MG63 (cell line): ENCODE measurements at places on chromosomes 6 and 20. TPM values are rescaled to one million over a fixed set of nuclear protein-coding genes. Genes with fewer than 3 reads are reported as not detected.
A peak's percentile ranks its signal among the peaks of the same experiment; 100 is the strongest.

Gene ADISSP
- 42.8 and 66.6 TPM in 2 replicates for total RNA-seq

Gene TMEM63B
- total RNA-seq: 18.4 and 35.3 TPM in 2 replicates

DNA sequence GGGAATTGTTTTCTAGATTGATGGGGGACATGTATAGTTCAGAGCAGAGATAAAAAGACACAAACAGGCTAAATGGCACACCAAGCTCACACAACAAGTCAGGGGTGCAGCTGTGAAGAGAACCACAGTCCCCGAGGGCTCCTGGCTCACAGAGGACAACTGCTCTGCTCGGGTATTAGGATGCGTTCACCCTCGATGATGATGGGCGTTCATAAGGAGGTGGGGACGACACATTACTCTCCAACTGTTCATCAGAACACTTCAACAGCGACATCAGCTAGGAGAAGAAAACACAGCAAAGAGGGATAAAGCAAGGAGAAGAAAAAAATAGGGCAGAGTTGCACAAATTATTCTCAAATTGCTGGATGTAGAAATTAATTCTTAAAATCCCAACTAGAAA, 174.8 kb upstream of the RREB1 start:
- DNase-seq: no peak

DNA sequence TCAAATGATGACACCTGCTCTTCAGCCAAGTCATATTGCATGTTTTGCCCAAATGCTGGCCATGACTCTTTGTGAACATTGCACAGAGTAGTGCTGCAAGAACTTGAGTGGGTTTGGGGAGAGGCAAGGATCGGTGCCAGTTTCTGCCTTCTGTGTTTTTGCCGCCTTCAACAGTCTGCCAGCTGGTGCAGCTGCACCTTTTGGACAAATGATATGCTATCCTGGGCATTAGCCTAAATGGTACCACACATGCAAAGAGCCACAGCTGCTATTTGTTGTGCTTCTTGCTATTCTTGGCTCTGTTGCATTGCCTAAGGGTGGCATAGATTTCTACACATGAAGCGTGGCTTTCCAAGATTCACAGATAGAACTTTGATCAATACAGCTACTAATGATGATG, 189.0 kb upstream of the CCN2 start:
- DNase-seq: no peak

- no peak for DNase-seq
Measured at GRCh38 chr6:157631412-157631811, 191.6 kb upstream of the SNX9 start.

DNA sequence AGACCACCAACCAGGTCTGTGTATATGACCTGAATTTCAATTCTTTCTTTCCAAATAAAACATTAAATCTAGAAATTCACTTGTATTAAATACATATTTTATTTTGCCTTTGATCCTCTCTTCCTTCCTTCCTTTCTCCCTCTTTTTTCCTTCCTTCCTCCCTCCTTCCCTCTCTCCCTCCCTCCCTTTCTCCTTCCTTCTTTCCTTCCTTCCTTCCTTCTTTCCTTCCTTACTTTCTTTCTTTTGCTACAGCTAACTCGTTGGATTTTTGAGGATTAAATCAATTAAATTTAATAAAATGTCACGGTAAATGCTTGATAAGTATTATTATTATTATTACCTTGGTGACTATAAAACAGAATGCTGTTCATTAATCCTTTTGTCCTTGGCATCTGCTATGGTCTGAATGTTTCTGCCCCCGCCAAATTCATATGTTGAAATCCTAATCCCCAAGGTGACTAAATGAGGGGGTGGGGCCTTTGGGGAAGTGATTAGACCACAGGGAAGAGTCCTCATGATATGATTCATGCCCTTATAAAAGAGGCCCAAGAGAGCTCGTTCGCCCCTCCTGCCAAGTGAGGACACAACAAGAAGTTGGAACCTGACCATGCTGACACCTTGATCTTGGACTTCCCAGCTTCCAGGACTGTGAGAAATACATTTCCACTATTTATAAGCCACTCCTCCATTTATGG, 67.6 kb upstream of the BTBD3 start:
- DNase-seq: peak; percentile 68

DNA sequence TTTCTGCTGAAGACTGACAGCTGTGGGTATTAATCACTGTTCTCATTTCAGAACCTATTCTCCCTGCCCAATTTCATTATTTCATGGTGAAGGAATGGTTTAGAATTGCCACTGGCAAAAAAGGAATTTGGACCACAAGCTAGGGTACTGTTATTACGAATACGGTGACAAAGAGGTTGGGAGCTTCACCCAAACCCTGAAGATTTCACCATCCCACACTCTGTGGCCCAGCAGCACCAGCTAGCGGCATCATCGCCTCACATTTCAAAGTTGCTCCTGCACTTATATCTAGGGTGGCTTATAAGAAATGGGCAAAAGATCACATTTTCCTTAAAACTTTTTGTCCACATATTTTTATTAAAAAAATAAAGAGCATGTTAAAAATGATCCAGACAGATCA, 236.1 kb downstream of the SYNDIG1 start:
- DNase-seq: peak; percentile 25
